Dorsolateral prefrontal cortex (tissue), 122 donors: ENCODE measurements at places on chromosomes 6 and 20.

- DNase-seq = no peak
Observed at GRCh38 chr20:24701027-24701426, 231.6 kb downstream of the SYNDIG1 start.

- no peak for DNase-seq
Observed at GRCh38 chr6:3726421-3726820, 25.1 kb downstream of the PXDC1 start.

DNA sequence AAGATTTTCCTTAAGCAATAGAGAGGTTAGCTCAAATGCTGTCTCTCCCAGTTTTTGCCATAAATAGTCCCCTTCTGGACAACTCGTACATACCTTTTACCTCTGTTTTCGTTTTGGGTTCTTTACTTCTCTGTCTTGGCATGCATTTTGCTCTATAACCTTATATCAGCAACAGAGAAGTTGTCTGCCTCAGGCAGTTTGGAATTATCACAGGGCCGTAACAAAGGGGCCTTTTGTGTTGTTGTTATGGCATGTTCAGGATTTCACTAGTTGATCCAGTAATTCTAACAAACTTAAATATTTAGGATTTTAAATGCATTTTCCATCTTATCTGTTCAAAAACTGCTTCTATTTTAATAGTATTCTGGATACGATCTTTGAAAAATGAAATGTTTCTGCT, 259.8 kb downstream of the CD109 start:
- no peak for DNase-seq

GRCh38 chr20:34560141-34560523, 1.6 kb downstream of the MAP1LC3A start:
- peak; percentile 62 for DNase-seq

- DNase-seq = no peak
Observed at GRCh38 chr6:6655805-6656251, 67.3 kb downstream of the LY86 start.

- DNase-seq = no peak
Observed at GRCh38 chr20:24745617-24746350, 203.3 kb upstream of the CST7 start.
